DND-41 (cell line): ENCODE measurements at places on chromosomes 11 and 22.
A peak's percentile ranks its signal among the peaks of the same experiment; 100 is the strongest.

- DNase-seq, result no peak
Observed at GRCh38 chr11:111367411-111368284, 11.4 kb downstream of the POU2AF1 start.

GRCh38 chr22:23256171-23256932 is 76.0 kb downstream of the BCR start:
- no peak for DNase-seq

DNA sequence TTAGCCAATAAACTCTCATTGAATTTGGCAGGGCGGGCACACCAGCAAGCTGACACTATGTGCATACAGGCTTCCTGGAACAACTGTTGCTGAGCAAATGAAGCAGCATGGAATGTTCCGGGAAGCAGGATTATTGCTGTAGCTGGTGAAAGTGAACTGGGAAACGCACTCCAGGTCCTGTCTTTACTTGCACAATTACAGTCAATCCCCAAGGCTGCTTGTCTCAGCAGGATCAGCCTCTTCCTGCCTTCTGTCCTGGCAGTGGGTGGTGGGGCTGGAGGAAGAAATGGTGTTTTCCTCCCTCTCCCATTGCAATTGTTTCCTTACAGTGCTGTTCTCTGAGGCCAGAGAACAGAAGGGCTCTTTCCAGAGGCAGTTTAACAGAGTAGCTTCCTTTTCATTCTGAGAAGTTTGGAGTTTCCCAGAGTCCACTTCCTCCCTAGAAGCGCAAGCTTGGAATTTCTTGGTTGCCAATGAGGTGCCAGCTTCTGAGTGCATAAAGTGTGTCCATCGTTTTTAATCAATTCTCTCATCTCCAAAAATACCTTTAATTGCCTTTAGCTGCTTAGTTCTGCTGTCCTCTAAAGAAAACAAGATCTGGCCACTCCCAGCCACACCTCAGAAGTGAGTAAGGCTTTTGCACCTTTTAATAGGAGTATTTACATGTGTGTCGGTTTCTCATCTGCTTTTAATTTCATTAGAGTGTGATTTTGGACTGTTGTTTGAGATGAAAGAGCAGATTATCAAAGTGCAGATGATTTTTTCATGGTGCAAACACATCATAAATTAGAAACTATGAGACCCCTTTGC is 19.9 kb downstream of the CD44 start:
- DNase-seq, result no peak

DNA sequence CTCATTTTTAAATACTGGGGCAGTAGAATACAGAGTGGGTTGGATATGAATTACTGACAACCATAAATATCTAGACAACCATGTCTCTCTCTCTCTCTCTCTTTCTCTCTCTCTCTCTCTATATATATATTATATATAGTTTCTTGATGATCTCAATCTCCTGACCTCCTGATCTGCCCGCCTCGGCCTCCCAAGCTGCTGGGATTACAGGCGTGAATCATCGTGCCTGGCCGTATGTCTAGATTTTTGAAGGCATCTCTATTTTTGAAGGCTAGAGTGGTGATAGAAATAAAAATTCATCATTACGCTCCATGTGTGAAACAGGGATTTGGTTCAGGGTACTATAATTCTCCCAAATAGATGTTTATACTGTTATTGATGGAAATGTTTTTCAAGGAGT is 84.1 kb downstream of the DDX10 start:
- DNase-seq, result no peak

DNA sequence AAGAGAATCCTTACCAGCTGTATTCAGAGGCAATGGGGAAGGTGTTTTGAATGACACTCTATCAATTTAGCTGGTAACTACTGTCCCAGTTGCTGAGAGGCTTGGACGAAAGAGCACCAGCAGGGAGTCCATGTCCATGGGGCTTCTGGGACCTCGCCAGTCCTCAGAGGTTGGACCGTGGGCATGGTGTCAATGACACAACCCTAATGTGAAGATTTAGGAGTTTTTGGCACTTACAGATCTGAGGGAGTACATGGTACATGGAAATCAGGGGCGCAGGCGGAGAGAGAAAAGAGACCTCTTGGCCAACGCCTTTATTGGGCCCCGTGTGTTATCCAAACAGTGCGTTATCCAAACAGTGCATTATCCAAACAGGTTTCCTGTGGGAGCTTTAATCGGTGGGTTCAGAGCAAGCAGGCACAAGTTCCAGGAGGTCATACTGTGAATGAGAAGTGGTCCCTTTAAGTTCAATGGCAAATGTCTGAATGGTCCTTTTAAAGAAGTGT is 169.1 kb upstream of the B3GAT1 start:
- no peak for DNase-seq

GRCh38 chr11:60118338-60118737 is 29.9 kb downstream of the MS4A2 start:
- no peak for DNase-seq

DNA sequence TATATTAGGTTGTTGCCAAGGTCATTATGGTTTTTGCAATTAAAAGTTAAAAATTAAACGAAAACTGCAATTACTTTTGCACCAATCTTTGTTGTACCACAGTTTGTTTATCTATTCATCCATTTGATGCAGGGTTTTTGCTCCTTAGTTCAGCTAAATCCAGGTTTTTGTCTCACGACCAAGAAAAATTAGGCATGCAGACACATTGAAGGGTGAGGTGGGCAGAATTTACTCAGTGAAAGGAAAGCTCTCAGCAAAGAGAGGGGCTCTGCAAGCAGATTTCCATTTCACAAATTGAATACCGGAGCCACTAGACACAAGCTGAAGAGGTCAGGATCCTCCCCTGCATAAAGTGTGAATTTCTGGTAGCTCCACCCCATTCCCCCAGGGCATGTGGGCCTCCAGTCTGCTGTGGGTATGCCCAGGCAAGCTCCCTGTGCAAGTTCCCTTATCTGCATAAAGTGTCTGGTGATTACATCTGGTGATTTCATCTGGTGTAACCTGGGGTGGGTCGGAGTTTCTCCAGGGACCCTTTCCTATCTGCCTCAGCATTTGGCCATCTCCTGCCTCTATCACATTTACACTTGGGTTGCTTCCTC is 33.3 kb downstream of the APOL6 start:
- no peak for DNase-seq

DNA sequence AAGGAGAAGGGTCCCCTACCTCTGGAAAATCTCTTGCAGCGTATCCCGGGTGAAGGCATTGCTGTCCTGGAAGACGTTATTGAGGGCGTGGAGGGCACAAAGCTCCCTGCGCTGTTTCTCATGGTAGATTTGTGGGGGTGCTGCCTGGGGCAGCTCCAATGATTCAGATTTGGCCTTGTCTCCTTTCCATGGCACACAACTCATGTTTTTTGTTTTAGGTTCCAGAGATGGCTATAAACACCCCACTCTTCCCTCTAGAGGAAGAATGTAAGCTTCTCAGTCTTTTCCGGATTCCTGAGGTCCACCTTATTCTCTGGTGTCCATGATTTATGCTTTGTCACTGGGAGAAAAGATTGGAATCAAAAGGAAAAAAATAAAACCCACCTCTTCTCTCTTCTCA is 959 bp downstream of the JOSD1 start:
- no peak for DNase-seq

- no peak for DNase-seq
Observed at GRCh38 chr11:115778928-115779650, 274.9 kb upstream of the CADM1 start.

DNA sequence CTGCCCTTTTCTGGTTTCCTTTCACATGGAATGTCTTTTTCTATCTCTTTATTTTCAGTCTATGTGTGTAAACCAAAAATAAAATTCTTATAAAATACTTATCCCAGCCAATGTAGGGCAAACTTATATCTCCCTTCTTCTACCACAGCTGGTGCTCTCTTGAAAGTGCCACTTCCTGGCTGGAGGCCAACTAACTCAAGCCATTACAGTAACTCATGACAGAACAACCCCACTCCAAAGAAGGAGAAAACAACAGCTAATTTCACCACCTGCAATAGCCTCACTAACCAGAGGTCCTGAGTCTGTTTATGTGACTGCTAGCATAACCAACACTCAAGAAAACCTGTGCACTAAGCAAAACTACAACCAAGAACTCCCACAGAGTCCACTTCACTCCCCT is 74.9 kb upstream of the DBX1 start:
- DNase-seq, result no peak

DNA sequence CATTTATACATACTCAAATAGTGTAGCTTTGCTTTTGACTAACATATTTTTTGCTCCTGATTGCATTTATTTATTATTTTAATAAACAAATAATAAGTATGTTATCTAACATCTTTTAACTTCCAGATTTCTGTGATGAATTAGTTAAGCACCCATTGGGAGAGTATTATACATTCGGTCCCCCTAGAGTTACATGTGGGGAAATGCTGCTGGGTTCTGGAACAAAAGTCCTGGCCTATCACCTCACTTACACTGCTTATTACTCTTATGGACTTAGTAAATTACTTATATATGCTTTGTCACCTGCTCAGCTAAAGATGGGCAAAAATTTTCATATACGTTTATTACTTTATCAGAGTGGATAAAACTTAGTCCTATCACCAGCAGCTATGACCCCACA is 1163.0 kb downstream of the FAM181B start:
- no peak for DNase-seq

DNA sequence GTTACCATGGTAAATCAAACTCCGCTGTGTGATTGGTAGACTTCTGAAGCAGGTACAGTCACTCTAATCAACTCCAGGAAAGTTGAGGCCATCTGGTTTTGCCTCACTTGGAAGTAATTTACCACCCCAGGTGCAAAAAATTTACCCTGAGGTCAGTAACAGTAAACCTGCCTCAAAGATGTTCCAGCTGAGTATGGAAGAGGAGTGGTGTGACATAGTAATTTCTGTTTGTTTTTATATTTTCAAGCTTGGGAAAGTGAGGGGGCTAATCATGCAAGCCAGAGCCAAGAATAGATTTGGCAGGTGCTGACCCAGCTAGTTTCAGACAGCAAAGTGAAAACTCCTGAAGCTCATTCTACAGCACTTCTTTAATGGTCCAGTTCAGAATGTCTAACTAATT is 691.6 kb downstream of the NTM start:
- no peak for DNase-seq

GRCh38 chr11:69131121-69131566 is 24.6 kb upstream of the SMIM38 start:
- no peak for DNase-seq

DNA sequence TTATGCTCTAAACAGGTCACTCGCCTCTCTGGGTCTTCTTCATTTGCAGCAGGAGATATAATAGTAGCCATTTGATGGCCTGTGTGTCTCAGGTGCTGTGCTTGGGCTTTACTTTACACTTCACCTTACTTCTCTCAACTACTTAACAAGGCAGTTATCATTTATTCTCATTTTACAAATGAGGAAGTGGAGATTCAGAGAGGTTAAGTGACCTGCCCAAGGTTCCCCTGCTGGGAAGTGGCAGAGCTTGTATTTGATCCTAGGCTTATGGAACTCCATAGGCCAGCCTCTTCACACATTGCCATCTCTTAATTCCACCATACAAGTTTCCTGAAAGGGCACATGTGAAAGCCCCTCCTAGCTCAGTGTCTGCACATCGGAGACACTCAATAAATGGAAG is 30.4 kb downstream of the FAM181B start:
- DNase-seq, result no peak

DNA sequence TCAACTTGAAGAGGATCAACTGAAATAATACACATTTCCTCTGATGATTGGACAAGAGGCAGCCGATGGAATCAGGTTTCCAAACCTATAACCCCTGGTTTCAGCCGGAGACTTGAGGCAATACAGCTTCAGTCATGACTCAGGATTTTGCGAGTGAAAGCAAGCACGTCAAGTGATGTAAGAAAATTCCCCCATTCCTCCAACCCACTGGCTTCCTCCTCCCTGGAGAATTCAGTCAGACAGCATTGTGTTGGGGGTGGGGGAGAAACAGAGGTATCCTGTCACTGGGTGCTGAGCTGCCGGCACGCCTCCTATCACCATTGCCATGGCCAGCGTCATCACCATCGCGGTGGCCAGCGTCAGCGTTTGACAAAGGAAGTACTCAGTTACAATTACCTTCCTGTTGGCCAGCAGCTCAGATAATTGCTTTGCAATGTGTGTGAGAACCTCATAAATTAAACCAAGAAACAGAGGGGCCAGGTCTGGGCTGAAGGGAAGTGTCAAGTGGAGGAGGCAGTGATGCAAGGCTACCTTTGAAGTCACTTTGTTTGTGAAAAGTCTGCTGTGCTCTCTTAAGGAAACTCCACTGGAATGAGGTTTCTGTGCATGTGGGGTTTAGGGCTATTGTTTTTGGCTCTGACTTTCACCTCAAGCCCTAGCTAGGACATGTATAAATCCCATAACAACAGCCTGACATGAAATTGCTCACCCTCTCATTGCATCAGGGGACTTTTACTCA is 50.2 kb downstream of the LIF start:
- peak; percentile 30 for DNase-seq

DNA sequence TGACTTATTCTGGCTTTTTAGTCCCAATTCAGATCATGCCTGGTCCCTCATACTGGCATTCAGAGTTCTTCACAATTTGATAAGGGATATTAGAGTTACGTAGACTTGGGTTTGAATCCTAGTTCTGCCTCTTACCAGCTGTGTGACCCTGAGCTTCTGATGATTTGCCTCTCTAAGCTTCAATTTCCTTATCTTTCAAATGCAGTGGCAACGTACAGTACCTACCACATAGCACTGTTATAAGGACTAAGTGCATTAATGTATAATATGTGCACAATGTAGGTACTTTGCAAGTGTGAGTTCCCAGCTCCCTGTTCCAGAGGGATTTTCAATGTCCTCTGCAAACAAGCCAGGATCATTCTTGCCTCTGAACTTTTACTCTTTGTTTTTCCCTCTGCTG is 7.3 kb downstream of the RHOG start:
- no peak for DNase-seq

GRCh38 chr22:27495325-27495724 is 306.2 kb downstream of the MN1 start:
- no peak for DNase-seq

DNA sequence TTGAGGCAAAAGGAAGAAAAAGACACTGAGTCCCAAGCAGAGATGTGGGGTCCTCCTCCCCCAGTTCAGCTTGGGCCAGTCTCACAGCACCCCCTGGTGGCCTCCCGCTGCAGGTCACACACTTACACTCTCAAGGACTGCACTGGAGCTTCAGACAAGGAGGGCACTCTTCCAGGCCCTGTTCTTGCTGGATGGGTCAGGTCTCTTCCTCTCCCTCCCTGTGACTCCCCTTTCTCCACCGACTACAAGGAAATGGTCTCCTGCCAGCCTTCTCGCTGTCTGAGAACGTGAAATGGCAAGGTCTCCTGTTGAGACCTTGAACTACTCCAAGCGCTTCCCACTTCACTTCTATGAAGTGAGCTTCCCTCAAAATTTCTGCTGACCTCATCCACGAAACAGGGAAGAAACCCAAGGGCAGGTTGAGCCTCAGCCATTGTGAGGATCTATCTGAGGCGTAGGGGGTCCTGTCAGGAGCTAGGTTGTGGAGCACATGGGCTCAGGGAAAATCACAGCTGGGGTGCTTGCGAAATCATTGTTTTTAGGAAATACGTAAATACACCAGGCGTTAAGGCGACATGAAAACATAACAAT is 11.2 kb upstream of the IGLL1 start:
- peak; percentile 86 for DNase-seq

DNA sequence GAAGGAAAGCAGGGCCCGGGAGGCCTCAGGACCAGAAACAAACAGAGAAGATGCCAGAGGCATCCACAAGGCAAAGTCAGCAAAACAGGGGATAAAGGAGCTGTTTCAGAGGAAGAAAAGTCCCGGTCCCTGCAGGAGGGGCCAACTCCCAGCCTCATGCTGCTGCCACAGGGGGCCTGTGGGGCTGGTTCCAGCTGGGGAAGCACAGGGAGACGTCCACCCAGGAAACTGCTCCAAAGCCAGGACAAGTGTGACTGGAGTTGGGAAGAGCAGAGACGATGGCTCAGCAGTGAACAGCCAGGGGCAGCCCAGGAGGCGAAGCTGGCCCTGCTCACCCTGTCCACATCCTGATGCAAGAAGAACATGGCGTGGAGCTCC is 454.4 kb downstream of the BRD1 start:
- DNase-seq, result no peak
